ENCODE measurements at places on chromosomes 1 and 21.

DNA sequence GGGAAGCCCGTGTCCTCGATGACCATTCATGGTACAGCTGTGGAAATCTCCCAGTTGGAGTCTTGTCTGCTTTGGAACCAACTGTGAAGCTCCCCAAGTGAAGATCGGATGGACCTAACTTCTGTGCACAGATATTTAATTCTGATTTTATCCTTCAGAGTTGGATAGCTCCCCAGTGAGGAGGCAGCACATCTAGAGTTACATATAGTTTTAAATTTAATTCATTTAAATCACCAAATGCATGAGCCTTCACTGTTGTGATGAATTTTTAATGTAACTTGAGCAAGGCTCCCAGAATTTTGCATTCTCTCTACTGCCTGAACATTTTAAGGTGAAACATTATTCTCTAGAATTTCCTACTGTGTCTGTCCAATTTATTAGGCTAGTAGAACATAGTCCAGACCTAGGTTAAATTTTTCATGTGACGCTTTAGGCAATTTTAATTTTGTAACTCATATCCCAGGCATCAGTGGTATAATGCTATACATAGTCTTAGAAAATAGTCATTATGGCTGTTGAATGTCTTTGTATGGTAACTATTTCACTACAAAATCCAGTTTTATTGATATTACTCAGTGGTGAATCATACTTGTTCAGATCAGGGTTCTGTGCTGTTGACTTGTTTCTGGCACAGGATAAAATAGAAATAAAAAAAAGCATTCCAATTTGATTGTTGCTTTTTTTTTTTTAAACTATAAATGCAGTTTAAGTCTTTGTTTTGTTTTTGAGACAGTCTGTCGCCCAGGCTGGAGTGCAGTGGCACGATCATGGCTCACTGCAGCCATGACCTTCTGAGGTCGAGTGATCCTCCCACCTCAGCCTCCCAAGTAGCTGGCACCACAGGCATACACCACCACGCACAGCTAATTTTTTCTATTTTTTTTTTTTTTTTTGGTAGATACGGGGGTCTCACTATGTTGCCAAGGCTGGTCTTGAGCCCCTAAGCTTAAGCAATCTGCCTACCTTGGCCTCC is 66.9 kb downstream of the PRDM2 start:
- DNase-seq, result no peak

- no peak for DNase-seq
Measured at GRCh38 chr1:56803561-56804156, 15.5 kb downstream of the FYB2 start.

- peak; percentile 63 for DNase-seq
Measured at GRCh38 chr1:7921796-7922195, 18.8 kb downstream of the TNFRSF9 start.

GRCh38 chr1:95916616-95917015 is 682.6 kb downstream of the RWDD3 start:
- no peak for DNase-seq

GRCh38 chr1:100452641-100453040 is 85.3 kb upstream of the GPR88 start:
- DNase-seq, result no peak
